ENCODE measurements at places on chromosomes 12 and 14.

- DNase-seq, result no peak
Observed at GRCh38 chr12:91672130-91672529, 473.5 kb downstream of the BTG1 start.

DNA sequence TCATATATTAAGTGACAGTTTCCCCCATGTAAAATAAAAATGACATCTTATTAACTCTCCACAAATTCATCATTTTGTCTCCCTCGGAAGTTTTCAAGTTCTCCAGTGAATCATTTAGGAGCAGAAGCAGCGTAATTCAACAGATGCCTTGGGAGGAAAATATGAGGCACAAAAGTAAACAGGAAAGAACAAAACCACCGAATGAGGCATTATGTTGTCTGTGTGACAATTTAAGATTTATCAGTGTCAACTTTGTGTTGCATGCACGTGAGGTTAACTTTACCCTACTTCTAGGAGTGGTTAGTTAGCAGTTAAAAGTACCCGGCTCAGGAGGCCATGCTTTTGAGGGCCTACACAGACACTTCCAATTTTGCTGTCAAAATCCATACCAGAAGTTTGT, 258.6 kb downstream of the IPO8 start:
- DNase-seq, result no peak

DNA sequence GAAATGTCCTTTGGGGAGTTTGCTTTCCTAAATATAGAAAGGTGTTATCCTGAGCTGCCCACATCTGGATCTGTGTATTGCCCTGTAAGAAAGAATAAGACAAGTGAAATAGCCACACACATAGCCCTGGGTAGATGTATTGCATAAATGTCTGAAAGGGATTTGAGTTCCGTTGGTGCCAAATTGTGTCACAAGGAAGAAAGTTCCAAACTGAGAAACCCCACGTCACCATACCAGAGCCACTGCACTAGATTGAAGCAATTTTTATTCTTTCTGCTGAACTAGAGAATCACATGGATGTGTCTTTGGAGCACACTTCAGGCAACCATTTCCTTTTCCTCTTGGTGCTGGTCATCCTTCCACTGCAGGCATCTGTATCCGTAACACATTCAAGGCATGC, 5.0 kb downstream of the RNASE9 start:
- DNase-seq, result no peak

DNA sequence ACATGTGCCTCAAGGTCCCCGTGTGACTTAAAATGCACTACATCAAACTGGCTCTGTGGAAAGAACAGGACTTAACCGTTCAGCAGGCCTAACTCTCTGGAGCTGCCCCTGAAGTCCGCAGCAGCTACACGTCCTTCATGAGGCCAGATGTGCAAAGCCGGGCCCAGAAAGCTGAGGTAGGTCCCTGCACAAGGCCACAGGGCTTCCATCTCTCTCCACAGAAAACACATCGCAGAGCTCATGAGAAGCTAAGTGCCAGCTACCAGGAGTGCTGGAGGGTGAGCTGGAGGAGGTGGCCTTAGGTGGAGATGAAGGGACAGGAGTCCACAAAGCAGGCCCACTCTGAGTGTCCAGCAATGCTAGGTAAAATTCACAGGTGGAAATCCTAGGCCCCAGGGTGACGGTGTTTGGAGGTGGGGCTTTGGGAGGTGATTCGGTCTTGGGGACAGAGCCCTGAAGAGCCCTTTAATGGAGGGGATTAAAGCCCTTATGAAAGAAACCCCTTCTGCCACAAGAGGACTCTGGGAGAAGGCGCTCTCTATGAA, 52.4 kb downstream of the VCPKMT start:
- no peak for DNase-seq

GRCh38 chr14:92456215-92457015, 57.2 kb upstream of the RIN3 start:
- no peak for DNase-seq
